ENCODE measurements at places on chromosomes 12 and 14.

DNA sequence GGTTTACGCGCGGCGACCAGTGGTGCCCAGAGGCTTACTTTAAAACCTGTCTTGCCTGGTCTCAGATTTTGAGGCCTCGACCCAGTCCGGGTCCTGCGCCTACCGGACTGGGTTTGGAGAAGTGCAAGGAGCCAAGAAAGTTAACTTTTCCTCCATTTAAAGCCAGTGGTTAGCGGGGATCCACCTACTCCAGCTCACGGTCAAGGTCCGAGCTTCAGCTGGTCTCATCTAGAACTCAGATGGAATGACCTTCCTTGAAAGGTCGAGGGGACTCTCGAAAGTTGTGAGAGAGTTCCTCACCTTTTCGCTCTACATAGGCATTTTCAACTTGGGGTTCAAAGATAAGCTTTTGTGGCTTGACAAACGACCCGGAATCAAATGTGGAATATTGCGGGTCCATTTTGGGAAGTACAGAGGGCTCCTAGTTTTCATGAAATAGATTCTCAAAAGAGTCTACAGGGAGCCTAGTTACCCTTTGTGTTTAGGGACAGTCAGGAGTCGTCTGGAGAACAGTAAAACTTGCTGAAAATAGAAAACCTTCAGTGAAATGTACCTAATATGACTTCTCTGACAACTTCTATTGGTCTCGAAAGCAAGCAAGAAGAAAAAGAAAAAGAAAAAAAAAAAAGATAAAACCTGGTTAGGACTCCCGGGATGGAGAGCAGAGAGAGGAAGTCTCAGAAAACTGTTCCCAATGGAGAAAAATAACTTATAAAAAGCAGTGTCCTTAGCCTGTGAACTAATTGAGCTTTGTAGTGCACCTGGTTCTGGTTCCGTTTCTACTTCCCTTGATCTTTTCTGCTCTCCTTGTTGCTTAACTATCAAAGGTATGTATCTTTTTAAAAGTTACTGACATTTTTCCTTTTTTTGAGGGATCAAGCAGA is 1.4 kb downstream of the KCNMB4 start:
- DNase-seq, result no peak

- no peak for DNase-seq
These were observed 10.8 kb upstream of the PLEKHH1 start for GRCh38 chr14:67522270-67522669.

DNA sequence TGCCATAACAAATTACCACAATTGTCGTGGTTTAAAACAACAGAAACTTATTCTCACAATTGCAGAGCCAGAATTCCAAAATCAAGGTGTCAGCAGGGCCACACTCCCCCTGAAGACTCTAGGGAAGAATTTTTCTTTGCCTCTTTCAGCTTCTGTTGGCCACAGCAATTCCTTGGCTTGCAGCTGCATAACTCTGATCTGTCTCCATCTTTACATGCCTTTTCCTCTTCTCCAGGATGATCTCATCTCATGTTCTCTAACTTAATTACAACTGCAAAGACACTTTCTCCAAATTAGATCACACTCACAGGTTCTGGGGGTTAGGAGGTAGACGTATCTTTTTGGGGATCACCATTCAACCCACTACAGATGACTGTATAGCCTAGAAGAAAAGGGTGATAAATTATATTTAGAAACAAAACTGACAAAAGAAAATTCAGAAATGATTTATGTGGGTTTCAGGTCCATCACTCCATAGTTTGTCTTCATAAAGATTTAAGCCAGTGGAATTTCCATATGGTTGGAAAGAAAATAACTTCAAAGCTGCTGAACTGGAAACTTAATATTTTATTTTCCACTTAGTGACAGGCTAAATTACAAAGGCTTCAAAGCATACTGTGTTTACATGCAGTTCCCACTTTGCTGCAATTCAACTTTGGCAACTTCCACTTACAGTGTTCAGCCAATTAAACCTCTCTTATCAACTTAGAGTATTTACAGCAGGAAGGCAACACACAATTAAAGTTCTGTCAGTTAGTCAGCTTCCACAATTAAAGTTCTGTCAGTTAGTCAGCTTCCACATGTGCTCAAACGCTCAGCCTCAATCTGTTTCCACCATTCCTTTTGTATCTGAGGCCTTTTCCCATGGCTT is 213.3 kb downstream of the EPS8 start:
- no peak for DNase-seq

DNA sequence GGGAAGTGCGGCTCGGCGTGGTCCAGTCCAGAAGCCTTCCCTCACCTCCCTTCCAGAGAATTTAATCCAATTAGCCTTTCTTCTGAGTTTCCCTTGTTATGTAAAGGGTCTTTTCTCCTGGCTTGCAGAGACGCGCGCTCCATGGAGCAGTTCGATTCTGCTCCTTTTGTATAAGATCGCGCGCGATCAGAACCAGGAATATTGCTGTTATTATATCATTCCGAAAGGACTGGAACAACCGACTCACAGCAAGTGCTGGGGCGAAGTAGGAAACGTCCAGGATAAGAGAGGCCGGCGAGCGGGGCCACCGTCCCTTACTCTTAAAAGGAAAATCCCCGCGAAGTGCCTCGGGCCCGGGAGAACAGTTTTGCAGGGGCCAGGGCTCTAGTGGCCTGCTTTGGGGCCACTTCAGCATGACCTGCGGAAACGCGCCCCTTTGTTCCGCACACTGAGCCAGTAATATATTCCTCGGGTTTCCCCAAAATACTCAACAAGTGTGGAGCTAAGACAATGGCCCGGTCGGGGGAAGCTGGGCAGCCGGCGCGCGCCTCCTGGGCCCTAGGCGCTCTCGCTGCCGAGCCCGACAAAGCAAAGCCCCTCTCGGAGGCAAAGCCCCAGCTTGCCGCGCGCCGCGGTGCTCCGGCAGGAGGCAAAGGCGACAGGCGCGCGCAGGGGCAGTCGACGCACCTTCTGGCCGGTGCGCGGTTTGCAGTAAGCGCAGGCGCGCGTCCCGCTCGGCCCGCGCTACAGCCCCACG is 2.9 kb downstream of the RFX4 start:
- peak; percentile 21 for DNase-seq

GRCh38 chr14:30610787-30611343 is 11.3 kb upstream of the SCFD1 start:
- peak; percentile 93 for DNase-seq

- no peak for DNase-seq
These were observed 1072.8 kb upstream of the TMEM132C start for GRCh38 chr12:127194176-127194575.

DNA sequence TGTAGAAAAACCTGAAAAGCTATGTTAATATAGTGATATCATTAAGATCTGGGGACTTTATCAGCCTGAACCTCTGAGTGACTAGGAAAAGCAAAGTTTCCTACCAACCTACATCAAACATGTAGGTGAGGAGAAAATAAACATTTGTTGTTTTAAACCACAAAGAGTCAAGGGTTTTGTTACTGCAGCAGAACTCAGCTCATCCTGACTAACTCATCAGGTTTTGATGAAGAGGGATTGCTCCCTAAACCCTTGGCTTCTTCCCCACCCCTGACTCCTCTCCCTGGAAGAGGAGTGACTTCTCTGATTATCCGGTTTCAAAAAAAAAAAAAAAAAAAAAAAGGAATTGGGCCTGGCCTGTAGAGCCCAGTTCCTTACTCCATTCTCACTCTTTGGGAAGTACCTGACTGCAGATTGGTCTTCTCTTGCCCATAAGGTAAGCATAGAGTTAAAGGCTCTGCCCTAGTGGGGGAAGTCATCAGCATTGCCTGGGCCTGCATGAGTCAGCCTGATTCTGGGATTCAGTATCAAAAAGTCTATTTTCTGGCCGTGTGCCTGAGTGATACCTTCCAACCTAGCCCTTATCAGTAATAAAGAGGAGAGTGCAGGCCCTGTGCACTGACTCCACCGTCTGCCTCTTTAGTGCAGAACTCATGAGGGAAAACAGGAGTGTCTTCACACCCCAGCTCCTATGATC is 16.9 kb downstream of the BDKRB1 start:
- no peak for DNase-seq

DNA sequence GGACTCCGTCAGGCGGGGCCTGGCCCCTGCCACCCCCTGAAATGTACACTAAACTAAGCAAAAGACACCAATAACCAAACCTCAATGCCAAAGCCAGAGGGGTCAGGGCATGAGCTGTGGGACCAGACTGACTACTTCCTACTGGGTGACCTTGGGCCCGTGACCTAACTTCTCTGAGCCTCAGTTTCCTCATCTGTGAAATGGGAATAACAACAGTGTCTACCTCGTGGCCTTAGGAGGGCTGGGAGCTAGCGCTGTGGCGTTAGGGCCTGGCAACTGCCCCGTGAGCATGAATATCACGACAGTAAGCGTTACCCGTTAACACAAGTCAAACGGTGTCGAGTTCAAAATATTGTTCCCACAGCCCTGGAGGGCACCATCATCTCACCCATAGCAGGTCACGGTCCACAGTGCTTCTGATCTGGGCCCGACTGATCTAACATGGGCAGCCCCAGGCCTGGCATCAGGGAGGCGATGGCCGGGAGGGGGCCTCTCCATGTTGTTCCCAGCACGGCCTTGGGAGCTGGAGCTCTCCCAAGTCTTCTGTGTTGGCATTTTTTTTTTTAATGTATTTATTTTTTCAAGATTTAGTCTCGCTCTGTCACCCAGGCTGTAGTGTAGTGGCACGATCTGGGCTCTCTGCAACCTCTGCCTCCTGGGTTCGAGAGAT is 52.2 kb downstream of the TESC start:
- no peak for DNase-seq

DNA sequence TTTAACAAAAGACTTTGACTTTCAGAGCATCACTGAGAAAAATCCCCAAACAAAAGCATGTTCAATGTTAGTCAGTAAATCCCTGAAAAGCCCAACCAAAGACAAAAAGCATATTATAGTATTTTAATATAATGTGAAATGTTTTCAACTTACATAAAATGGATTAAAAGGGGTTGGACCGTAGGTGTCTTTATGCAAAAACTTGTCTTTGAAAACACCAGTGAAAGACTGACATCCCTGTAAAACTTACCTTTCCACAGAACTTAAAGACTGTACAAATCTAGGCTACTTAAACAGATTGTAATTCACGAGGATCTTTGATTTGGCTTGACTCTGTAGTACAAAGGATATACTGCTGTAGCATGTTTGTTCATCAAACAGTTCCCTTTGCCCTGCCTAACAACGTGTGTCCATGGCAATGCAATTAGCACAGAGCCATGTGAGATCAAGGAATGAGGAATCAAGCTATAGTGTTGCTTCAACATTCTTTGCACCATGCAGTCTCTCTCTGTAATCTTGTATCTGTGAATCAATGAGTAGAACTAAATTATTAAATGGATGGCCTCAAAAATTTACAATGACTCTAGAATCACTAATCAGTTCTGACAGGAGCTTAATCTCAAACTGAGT is 138.5 kb upstream of the SYT1 start:
- peak; percentile 70 for DNase-seq

- DNase-seq, result no peak
These were observed 16.3 kb downstream of the NDUFA12 start for GRCh38 chr12:94987076-94987669.

DNA sequence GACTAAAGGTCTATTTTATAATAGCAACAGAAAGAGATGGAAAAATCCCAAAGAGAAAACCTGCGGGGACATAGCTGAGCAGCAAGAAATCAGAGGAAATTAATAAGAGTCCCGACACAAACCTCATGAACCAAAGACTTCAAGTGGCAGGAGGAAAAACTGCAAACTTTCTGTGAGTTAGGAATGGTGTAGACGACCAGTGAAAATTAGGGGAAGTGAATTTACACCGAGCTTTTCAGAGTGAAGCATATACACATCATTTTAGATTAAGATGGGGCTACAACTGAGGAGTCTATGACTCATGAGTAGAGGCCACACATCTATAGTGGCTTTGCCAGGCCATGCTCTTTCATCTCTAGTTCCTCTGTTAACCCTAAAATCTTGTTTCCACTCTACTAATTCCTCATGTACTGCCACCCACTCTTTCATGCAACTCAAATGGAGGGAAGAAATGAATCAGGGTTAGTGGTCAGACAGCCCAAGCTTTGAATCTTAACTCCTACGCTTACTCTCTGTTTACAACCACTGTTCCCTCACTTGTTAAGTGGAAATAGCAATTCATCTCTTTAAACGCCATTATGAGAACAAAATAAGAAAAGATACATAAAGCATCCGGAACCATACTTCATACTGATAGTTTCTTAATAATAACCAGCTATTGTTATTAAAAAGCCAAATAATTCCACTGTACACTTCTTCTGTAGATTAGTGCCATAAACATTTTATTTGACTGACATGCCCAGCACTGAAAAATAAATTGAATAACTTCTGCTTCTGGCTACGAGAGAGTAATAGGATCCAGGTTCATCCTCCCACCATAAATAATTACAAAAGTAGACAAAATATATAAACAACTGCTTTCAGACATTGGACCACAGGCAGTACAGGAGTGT is 219.3 kb downstream of the RMST start:
- DNase-seq, result no peak

DNA sequence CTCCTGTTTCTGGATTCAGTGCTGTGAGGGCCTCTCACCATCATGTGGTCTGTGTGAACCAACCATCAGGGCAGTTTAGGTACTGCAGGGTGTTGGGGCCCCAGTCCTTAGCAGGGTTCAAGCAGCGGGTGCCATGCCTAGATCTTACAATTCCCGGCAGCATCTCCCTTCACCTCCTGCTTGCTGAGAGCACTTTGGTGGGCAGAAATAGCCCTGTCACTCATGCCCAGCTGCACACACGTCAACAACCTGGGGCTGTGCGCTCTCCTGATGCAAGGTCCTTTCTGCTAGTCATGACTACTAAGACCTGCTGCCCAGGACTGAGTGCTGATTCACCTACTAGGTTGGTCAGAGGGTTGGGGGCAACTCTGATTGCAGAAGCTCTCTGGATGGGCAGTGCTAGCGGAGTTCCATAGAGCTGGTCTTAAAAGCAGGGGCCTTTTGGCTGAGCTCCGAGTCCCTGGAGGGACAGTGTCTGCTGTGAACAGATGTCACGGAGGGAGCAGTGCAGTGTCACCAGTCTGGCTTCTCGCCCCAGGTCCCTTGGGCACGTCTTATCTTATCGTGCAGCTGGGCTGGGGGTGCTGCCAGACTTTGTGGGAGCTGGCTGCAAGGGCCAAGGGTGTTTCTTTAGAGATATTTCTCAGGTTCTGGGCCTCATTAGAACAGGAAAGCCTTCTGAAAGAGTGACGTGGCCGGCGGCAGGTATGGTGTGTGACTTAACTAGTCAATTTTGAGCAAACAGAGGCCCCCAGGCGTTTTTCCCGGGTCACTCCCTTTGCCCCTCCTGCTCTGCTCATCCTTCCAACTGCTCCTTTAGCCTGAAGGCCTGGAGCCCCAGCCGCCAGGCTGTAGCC is 71.8 kb downstream of the NINJ2 start:
- DNase-seq, result no peak

- DNase-seq, result no peak
These were observed 43.4 kb downstream of the SAMD4A start for GRCh38 chr14:54610051-54610977.

- DNase-seq, result no peak
These were observed 253.5 kb downstream of the SPTSSA start for GRCh38 chr14:34208532-34208931.

GRCh38 chr12:5305886-5306545 is 125.9 kb upstream of the NTF3 start:
- no peak for DNase-seq

DNA sequence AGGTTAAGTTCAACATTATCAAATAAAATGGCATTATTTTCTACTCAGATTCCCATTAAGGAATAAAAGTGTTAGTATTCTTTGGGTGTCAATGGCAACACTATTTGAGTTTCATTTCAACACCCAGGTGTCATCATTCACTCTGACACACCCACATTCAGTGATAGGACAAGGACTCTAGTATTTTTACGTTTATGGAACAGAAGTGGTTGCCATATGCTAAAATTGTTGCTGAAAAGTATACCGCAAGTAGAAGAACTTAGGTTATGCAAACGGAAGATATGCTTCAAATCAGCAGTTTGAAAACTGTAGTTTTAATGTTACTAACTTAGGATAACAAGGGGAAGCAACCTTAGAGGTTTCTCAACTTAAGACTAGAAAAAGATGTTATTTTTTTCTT is 20.0 kb upstream of the SGPP1 start:
- no peak for DNase-seq
